ENCODE measurements at places on chromosomes 5 and 9.

- no peak for DNase-seq
These were observed 56.7 kb upstream of the ACTBL2 start for GRCh38 chr5:57539281-57539701.

DNA sequence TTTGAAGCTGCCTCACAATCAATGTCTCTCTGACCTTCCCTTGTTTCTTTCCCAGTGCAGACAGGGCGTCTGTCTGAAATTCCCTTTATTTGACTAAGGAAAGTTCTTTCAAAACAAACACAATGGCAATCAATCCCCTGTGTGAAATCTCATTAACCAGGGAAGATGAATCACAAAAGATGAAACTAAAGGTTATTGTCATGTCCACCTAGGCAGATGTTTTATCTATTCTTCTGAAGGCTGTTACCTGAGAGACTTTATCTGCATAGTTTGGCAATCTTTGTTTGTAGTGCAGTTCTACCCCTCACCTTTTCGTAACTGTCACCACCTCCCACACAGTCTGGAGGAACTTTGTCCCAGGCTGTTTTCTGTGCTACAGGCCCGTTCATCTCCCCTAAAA lies 217.5 kb upstream of the RIOK2 start:
- DNase-seq: no peak

DNA sequence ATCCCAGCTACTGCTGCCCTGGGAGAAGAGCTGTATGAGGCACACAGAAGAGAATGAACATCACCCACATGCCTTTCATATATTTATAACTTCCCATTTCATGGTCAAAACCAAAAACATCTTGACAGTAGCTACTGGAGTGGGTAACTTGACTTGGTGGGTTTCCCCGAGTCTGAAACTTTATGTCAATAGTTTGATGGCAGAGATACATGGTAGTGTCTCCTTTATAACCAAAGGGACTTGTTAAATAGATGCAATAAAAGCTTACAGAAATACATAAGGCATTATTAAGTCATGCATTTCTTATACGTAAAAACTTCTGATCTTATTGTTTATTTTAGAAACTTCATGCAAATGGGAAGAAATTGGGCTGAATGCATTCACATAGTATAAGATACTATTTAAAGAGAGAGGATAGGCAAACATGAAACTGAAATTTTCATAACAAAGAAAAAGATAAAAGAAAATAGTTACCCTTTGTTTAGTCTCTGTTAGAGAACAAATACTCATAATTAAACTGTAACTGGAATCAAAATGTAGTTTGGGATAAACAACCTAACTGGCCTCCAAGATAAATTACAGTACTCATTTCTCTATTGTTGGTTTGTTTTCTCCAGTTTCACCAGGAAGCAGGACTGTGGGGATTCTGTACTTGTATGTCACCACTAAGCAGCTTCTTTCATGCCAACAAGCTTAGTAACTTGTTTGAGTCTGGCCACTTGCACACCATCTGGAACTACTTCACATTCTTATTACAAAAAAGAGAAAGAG lies 459.3 kb upstream of the MEF2C start:
- peak; percentile 68 for DNase-seq

DNA sequence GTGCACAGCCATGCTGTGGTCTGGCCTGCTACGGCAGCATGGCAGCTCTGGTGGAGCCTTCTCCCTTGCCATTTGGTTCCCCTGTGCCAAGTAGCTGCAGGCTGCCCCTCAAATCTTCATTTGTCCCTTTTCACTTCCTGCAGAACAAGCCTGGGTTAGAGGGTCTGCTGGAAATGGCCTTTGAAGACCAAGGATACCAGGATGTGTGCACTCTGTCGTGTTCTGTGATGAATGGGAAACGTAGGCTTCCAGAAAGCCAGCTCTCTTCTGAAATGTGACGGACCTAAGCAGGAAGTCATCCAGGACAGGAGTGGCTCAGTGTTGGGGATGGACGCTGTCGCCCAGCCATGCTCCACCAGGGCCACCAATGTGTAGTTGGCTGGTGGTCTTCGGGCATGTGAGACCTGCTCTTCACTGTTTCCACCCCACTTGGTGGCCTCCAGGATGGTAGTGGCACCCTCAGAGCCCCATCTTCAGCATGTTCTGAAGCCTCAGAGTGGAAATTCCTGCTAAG lies 3.4 kb upstream of the POMT1 start:
- DNase-seq: no peak

- no peak for DNase-seq
These were observed 10.8 kb downstream of the NACC2 start for GRCh38 chr9:136084063-136084944.

DNA sequence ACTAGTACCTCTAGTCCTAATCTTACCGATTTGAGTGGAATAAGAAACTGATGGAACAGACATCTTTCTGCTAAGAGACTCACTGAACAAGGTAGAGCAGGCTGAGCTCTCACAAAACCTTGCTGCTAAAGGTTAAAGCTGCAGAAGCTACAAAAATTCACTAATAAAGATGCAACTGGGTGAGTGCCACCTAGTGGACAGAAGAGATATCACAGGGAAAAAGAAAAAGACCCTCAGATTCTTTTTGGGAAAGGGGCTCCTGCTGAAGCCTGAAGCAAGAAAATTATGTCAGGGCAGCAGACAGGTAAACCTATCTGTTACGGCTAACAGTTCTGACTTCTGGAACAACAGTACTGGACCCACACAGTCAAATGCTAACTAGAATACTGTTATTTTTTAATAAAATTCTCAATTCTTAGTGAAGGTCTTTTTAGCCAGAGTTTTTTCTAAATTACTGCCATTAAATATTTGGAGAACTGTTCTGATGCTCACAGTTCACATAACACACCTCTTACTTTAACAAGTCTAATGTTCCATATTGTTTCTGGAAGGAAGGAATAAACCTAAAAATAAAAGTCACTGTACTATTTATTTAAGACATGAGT lies 51.2 kb downstream of the DIAPH1 start:
- DNase-seq: no peak

GRCh38 chr5:126744836-126745235 lies 32.1 kb upstream of the LMNB1 start:
- DNase-seq: no peak

DNA sequence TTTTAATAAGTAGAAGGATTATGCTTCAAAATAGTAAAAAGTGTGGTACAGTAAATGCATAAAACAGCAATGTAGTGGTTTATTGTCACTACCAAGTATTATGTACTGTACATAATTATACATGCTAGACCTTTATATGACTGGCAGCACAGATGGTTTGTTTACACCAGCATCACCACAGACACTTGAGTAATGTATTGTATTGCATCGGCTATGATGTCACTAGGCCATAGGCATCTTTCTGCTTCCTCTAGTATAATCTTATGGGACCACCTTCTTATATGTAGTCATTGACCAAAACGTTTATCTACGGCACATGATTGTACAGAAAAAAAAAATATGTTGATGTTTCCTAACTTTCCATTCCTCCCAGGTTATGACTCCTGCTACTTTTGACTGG lies 31.9 kb upstream of the SSBP2 start:
- DNase-seq: no peak

- no peak for DNase-seq
These were observed 5.0 kb upstream of the CAMK2A start for GRCh38 chr5:150294551-150295071.

- DNase-seq: no peak
These were observed 24.6 kb downstream of the PIK3R1 start for GRCh38 chr5:68240202-68240601.

DNA sequence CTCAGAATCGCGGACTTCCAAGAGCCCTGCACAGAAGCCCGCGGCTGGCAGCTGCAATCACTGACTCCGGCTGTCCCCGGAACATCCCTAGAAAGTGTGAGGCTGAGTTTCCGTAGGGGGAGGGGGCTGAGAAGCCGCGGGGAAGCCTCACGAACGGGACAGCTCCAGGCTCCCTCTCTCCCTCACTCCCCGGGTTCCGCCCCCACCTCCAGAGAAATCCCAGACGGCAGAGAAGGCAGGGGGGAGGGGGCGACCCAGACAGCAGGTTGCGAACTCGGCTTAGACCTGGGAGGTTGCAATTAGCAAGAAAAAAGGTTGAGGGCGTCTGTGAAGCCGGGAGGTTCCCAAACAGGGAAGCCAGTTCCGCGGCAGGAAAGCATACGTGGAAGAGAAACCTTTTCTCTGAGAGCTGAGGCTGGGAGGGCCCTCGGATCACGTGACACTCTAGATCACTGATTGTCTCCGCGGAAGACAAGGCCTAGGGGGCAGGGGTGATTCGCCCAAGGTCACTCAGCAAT lies 73.8 kb upstream of the CPLX2 start:
- DNase-seq: no peak

GRCh38 chr9:122510502-122510901 lies at the start of gene OR1J2:
Gene OR1J2, plus strand, starts transcription at chr9:122510802. Its CDS starts 0 bp downstream, at chr9:122510802.
- DNase-seq: no peak

DNA sequence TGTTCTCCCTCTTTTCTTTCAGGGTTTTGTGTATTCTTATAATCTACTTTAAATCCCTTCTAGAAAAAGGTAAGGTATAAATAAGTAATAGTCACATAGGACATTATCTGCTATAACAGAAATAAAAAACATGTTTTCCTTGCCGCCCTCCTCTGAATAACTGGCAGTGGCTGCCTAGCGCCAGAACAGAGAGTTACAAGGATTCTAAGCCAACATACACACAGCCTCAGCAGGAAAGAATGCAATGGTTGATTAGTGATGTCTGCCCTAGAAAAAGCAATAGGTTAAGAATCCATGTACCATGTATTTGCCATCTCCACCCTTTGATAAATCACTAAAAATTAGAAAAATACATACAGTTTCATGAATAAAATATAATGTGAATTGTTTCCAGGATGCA lies 4.9 kb downstream of the MED27 start:
- no peak for DNase-seq

DNA sequence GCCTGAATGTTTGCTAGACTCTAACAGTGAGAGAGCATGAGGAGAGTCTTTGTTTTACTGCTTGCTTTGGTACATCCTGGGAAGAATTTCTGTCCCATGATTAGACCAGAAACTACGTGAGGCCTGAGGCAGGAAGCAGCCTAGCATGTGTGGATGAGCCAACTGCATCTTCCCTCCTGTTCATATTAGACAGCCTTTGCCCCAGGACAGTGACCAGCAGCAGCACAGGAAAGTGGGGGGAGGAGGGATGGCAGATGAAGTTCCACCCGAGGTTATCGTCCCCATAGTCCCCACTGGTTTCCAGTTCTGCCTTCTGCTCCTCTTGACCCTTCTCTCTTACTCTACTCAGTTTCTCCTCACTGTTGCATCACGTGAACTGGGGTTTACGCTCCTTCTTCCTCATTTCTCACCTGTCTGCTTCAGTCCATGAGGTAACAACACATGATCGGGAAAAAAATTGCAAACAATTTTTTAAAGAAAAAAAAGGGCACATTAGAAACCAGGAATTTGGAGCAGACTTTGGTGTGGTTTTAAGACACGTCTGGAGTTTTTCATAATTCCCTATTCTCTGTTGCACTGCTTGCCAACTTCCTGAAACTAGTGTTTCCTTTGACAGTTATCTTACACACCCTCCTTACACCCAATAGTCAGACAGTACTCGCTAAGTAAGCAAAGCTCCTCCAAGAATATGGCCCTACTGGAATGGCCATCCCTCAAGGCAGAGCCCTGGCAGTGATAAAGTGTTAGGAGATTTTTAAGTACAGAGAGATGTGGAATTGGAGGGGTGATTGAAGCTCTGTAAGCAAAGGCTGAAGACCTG lies 84.1 kb downstream of the SNX18 start:
- peak; percentile 16 for DNase-seq

GRCh38 chr9:109335121-109335520 lies 14.3 kb upstream of the EPB41L4B start:
- no peak for DNase-seq

- DNase-seq: no peak
These were observed 202.9 kb upstream of the MSX2 start for GRCh38 chr5:174521449-174521848.

GRCh38 chr9:36991516-36992134 lies 42.4 kb downstream of the PAX5 start:
- DNase-seq: no peak

DNA sequence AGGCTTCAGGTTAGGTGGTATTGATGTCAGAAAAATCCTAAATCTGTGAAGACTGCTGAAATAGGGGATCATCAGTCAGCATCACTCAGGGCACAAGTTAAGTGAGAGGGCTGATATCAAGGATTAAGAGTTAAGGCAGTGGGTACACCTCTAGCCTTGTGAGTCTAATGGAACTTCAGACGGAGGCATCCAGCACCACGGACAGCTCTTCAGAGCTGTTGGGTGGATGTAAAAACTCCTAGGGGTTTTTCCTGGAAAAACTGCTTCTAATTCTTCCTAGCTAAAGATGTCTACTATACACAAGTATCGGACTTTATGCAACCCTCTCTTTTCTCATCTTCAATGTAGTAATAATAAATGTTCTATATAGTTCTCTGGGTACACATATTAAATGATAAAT lies 165.9 kb downstream of the SH3GL2 start:
- DNase-seq: peak; percentile 4

- DNase-seq: no peak
These were observed 256.5 kb upstream of the FBXL7 start for GRCh38 chr5:15243301-15244020.

DNA sequence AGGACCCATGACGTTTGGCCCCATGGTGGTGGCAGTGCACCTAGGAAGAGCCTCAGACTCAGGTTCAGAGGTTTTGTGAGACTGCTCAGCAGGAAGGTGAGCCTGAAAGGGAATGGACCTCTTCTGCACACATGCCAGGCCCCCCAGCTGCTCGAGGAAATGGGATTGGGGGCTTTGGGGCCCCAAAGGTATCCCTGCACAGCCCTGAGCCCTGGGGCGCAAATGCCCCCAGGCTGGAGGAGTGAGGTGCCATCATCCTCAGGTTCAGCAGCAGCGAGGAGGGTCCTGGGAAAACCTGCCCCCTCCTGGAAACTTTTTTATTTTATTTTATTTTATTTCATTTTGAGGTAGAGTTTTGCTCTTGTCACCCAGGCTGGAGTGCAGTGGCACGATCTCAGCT lies 171.8 kb upstream of the MVB12B start:
- DNase-seq: no peak

DNA sequence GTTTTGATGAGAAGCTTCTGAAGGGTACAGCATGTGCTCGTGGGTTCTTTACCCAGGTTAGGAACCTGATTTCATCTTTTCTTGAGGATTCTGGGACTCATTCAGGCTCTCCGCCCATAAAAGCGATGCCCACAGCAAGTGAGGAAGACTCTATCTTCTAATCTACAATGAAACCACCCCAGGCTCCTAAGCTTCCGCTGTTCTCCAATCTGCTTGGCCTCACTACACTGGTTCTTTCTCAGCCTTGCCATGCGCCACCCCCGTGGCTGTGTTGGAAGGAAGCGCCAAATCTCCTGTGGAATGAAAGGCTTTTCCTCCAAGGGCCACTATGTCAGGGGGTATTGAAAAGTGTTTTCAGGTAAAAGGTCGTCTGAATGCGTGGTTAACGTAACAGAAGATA lies 135.6 kb downstream of the MYO10 start:
- no peak for DNase-seq

GRCh38 chr5:133868946-133869518 lies 99.4 kb downstream of the C5orf15 start:
- peak; percentile 36 for DNase-seq
